ENCODE measurements at places on chromosomes 3 and 15.

DNA sequence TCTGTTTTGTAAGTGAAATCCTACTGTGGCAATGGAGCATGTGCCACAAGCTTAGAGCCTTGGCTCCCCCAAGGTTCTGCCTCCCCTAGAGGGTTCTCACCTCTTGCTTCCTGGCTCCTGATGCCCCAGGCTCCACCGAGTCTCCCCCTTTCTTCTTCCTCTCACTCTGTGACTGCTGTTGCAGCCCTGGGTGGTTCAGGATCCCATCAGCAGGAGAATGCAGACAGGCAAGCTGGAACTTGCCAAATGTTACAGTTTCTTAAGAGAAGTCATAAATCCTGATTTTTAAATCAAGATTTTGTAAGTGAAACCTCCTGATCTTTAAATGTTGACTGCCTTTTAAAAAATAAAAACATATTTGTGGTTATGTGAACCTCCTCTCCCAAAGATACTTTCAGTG is 133.9 kb downstream of the CCNL1 start:
- DNase-seq: no peak

GRCh38 chr15:31090766-31091165 is 10.8 kb downstream of the TRPM1 start:
- DNase-seq: no peak

DNA sequence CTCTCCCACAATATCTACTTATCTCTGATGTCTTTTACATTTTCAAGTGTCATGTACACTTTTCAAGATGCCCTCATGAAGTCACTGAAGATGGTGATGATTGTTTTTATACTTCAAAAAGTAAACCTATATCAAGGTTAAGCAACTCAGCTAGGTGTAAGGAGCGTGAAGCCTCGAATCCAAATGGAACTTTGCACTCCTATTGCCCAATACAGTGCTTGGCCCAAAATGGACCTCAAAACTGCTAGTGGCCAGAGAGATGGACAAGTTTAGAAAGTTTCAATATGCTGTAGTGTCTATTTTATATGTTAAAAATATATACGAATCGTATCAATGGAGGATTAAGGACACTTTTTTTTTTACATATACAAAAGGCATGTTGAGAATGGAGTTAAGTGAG is 167.7 kb downstream of the CHL1 start:
- DNase-seq: no peak

DNA sequence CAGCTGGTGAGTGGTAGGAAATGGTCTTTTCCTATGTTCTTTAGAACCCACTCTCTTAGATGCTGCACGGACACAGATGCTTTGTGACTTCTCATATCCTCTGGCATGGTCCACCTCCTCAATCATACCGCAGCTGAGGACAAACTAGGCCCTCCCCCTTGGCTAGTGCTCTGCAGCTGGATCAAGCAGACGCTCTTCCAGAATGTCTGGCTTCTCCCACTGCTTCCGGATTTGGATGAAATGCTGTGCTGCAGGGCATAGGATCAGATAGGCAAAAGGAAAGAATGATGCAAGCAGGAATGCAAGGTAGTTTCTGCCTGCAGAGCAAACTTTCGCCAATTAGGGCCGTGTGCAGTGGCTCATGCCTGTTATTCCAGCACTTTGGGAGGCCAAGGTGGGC is 75.7 kb upstream of the SLC4A7 start:
- no peak for DNase-seq

- DNase-seq: no peak
These were observed 6.9 kb upstream of the NFKBIZ start for GRCh38 chr3:101842245-101842934.

- no peak for DNase-seq
These were observed 626.1 kb downstream of the SQOR start for GRCh38 chr15:46260937-46261336.

DNA sequence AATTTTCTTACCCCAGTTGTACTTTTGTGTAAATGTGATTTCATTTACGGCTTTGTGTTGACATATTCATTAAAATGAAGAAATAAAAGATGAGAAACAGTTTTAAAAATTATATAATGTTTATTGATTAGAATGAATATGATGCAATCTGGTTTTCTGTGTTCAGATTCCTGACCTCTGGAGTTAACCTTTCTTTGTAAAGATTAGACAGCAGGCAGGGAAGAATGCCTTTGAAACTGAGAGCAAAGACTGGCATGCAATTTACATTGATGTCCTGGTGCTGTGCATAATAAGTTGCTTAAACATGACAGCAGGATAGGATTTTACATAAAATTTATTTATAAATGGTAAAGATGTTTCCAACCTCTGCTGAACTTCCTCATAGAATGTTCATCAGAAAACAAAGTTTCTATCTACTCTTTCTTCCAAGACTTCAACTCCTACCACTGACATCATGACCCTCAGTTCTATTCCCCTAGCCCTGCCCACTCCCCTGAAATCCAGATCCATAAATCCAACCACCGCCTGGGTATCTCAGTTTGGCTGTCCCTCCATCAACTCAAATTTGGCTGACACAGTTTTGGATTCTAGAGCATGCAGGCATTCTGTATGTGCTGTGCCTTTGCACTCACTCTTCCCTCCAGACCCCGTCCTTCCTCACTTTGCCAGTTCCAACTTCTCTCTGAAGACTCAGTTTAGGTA is 1.7 kb downstream of the HGD start:
- DNase-seq: no peak

DNA sequence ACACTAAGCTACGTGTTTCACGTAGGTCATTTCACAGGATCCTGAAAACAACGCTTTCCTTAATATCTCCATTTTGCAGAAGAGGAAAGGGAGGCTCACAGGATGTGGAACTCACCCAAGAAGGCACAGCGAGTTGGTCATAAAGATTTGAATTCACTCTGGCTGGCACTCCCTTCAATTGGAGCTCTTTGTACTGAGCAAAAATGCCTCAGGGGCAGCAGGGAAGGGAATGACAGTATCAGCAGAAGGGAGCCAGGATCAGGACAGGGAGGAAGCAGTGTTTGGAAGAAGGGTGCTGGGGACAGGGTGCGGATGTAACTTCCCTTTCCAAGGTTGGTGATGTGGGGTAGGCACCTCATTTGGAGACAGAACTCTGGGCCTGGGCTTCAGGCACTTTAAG is 1.1 kb upstream of the ST6GAL1 start:
- DNase-seq: no peak

DNA sequence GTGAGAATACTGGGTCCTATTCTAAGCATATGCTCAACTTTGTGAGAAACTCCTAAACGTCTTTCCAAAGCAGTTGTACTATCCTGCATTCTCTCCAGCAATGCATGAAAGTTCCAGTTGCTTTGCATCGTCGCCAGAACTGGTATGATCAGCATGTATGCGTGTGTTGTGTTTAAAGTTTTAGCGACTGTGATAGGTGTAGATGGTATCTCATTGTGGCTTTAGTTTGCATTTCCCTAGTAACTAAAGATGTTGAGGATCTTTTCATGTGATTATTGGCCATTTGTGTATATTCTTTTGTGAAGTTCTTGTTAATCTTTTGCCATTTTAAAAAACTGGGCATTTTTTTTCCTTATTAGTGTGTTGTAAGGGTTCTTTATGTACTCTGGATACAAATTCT is 115.1 kb downstream of the SPATA16 start:
- DNase-seq: no peak

DNA sequence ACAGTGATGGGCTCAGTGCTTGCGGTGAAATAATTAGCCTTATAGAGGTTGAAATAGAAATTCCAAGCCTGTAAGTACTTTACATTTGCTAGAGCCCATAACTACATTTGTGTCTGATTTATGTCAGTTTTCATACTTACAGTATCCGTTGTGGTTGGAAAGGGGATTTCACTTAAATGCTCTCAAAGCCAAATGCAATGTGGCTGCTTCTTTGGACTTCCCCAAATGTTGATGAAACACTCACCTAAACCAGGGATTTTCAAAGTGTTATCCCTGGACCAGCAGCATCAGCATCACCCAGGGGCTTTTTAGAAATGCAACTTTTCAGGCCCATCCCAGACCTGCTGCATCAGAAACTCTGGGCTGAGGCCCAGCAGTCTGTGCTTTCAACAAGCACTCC is 378.7 kb downstream of the MCTP2 start:
- DNase-seq: no peak

- no peak for DNase-seq
These were observed 213.2 kb upstream of the MRPL3 start for GRCh38 chr3:131716007-131716406.

- DNase-seq: no peak
These were observed 207.2 kb upstream of the GBE1 start for GRCh38 chr3:81968658-81969057.

DNA sequence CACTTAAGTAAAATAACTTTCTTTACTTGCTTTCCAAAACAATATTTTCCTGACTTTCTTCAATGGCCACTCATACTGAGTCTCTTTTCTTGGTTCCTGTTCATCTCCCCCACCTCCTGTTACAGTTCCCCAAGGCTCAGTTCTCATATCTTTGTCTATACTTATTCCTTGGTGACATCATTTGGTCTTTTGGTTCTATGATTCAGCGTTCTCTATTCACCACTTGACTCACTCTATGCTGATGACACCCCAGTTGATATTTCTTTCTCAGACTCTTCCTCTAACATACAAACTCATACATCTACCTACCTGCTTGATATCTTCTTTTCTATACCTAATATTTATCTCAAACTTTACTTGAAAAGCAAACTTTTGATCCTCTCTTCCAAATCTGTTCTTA is 85.0 kb upstream of the P3H2 start:
- no peak for DNase-seq

GRCh38 chr15:40354408-40355171 is 3.4 kb upstream of the DISP2 start:
- no peak for DNase-seq

- no peak for DNase-seq
These were observed 153.2 kb downstream of the UNC13C start for GRCh38 chr15:54131410-54131809.

GRCh38 chr3:182606905-182607504 is 186.3 kb upstream of the ATP11B start:
- no peak for DNase-seq

DNA sequence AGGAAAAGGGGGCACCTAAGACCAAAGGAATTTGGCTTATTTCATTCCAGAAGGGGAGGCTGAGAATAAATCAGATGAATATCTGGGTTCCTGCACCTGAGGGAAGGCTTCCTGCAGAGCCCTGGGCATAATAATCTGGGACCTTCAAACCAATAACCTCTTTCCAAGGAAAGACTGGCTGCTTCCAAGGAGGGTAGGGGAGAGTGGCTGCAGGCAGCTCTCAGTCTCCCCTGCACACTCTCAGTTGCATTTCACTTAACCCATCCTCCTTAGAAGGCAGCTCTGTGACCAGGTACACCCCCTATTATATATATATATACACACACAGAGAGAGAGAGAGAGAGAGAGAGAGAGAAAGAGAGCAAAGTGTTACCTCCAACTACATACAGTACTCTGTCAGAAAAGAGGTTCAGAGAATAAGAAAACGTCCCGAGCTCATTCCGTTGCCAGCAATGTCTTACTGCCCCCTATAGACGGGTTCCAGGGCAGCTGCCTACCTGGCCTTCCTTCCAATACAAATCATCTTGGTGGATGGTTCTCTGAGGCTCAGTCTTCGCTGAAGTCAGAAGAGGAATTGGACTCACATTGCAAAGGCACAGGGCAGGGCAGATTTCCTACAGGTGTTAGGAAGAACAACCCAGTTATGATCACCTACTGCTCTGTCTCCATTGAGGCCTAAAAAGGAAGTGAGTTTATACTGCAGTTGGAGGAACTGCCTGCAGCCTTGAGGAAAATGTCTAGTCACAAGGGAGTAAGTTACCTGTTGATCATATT is 26.1 kb downstream of the CAPN3 start:
- DNase-seq: no peak

- peak; percentile 13 for DNase-seq
These were observed 793 bp downstream of the SLC30A4 start for GRCh38 chr15:45521596-45522327.

- peak; percentile 84 for DNase-seq
These were observed 17.2 kb downstream of the MYL3 start for GRCh38 chr3:46845860-46846623.

GRCh38 chr3:27800261-27800660 is 78.1 kb upstream of the EOMES start:
- DNase-seq: no peak

DNA sequence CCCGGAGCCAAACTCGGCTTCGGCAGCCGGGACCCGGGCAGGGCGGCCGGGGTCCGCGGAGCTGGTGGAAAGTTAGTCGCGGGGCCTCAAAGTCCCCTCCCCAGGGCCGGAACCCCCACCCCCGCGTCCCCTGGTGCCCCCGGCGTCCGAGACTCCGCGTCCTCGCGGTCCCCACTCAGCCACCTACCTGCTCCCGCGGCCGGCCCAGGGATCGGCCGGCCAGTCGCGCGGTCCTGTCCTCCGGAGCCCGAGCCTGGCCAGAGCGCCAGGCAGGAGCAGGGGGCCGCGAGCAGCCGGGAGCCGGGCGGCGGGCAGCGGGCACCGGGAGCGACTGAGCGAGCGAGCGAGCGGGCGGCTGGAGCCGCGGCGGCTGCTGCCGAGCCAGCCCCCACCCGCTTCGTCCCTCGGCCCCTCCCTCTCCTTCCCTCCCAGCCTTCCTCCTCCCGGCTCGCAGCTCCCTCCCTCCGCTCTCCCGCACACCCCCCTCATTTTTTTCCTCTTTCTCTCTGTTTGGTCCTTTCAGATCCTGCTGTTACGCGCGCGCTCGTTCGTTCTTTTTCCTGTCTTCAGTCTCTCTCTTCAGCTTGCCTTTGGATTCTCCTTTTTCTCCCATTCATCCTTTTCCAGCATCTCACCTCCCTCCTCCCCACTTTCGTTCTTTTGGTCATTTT is at the start of gene MEGF11:
TSS of gene MEGF11 (minus strand) at position 333 of the 671 bp plus-strand sequence. CDS start 125,347 bp downstream, outside the sequence.
- DNase-seq: no peak

DNA sequence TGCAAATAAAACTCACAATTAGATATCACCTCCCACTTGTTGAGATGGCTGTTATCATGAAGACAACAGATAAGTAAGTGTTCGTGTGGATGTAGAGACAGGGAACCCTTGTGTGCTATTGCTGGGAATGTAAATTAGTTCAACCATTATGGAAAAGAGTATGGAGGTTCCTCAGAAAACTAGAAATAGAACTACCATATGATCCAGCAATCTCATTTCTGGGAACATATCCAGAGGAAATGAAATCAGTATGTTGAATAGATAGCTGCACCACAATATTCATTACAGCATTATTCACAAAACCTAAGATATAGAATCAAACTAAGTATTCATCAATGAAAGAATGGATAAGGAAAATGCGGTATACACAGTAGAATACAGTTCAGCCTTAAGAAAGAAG is 418.7 kb upstream of the CNTN6 start:
- DNase-seq: no peak

- no peak for DNase-seq
These were observed 36.1 kb downstream of the CFAP44 start for GRCh38 chr3:113405180-113405579.
